HepG2 (cell line): ENCODE measurements at places on chromosomes 7 and 10. TPM values are rescaled to one million over a fixed set of nuclear protein-coding genes. Genes with fewer than 3 reads are reported as not detected.
A peak's percentile ranks its signal among the peaks of the same experiment; 100 is the strongest.

GRCh38 chr7:93719546-93719945 lies 145.0 kb upstream of the CALCR start:
- no peak for DNase-seq
- H3K4me1 ChIP-seq = no peaks in the 10 kb centered on the region
- H3K27me3 ChIP-seq = no peaks in the 10 kb centered on the region
- H3K4me3 ChIP-seq = no peak overlapping the region

GRCh38 chr7:101845974-101846373 lies 28.5 kb downstream of the CUX1 start:
- H3K4me3 ChIP-seq = no peak overlapping the region
- H3K36me3 ChIP-seq = no peaks in the 10 kb centered on the region; the same call in 2 of the 3 replicates
- no peak overlapping the region for H3K27ac ChIP-seq
- DNase-seq = no peak
- H3K27me3 ChIP-seq = no peaks in the 10 kb centered on the region

GRCh38 chr10:178723-179122 lies 43.5 kb downstream of the ZMYND11 start:
- no peak for DNase-seq
- no peak overlapping the region for H3K27ac ChIP-seq
- H3K27me3 ChIP-seq = no peaks in the 10 kb centered on the region
- no peaks in the 10 kb centered on the region for H3K4me1 ChIP-seq
- H3K4me3 ChIP-seq = no peak overlapping the region
- peaks cover 12% of the 10 kb centered on the region; the same call in 1 of the 3 replicates for H3K36me3 ChIP-seq

DNA sequence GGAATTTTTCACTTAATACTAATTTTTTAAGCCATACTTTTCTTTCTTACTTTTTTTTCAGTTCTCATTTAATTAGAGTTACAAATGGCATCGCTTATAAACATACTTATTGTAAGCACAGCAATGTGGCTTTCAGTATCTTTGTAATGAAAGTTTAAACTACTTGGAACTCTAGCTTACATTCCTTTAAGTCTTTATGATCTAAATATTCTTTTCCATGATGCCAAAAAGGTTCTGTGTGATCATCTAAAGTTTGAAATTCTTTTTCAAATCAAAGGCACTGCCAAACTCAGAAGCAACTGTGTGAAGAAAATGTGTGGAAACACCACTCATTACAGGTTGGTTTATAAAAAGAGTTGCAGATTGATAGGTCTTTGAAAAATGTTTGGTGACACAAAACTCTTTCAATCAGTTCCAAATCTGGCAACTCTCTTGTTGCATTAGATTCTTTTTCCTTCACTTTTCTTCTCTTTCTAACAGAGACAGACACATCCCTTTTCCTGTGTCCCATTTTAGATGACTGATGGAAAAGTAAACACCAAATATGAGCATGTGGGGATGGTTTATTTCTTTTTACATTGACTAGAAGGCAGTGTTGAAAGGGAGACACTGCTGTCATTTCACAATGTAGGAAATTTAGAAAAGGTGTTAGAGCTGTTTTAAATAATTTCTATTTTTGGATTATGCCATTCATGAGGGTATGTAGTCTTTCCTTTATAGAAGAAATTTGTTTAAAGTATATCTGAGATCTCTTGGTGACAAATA lies 392.3 kb downstream of the SUGCT start:
- H3K4me3 ChIP-seq = no peak overlapping the region
- no peak for DNase-seq
- no peaks in the 10 kb centered on the region for H3K36me3 ChIP-seq
- H3K4me1 ChIP-seq = no peaks in the 10 kb centered on the region
- no peaks in the 10 kb centered on the region for H3K27me3 ChIP-seq

The TMED4 gene
- polyA plus RNA-seq = 109 and 113 TPM in 2 replicates

DNA sequence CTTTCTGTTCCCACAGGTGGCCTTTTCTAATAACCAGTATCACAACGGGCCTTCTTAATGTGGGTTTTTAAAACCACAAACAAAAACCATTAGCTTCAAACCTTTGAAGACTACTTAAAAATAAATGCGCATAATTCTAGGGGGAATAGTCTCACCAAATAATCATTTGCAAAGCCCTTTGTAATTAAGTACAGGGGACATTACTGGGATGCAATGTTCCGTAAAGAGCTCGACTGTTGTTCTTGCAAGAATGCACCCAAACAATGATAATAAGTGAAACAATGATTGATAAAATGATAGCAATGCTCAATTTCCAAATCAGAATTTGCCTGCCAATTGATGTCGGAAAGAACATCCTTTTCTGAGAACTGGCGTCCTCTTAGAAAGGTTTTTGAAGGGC lies 589.1 kb upstream of the ADARB2 start:
- 0 out of 3 replicates have a peak, but pooled peaks cover 5% of the 10 kb centered on the region for H3K27me3 ChIP-seq
- no peaks in the 10 kb centered on the region for H3K36me3 ChIP-seq
- H3K27ac ChIP-seq = no peak overlapping the region
- H3K4me1 ChIP-seq = peaks cover 10% of the 10 kb centered on the region; the same call in 1 of the 2 replicates

The FOXI2 gene
- not detected in 2 replicates for polyA plus RNA-seq

GRCh38 chr10:4606856-4607636 lies 219.0 kb upstream of the AKR1E2 start:
- no peak overlapping the region for H3K4me3 ChIP-seq
- H3K27ac ChIP-seq = no peak overlapping the region
- no peaks in the 10 kb centered on the region for H3K4me1 ChIP-seq

DNA sequence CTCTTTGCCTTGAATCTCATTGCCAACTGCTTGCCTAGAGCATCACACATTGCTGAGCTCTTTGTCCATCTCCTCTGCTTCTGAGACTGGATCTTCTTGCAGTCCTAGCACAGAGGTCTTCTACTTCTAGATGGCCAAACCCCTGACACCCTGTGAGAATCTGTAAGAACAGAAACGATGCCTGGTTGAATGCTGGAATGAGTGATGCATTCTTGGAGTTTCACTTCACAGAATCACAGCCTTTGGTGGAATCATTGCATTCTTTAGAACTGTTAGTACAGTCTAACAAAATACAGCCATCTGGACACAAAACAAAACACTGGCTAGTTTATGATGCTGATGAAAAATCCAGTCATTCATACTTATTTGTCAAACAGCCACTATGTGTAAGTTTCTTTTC lies 141.7 kb upstream of the ITGB1 start:
- H3K27ac ChIP-seq = no peak overlapping the region
- H3K4me1 ChIP-seq = no peaks in the 10 kb centered on the region
- H3K36me3 ChIP-seq = no peaks in the 10 kb centered on the region
- no peaks in the 10 kb centered on the region for H3K27me3 ChIP-seq
- no peak for DNase-seq

The ZNF3 gene
- 29.1 and 33.7 TPM in 2 replicates for polyA plus RNA-seq

DNA sequence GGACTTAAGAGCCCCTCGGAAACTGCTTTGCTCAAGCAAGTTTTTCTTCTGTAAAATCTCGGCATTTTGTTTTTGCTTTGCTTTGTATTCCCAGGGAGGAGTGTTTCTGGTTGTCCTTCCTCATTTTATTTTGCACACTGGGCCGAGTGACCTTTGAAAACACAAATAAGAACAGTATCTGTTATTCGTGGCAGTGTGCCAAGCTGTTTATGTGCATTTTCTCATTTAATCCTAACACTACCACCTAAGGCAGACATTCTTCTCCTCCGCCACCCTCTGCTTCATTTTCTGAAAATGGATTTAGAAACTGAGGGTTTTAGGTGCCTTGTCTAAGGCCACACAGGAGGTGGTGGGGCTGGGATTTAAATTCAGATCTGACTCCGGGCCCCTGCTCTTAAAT lies 218.5 kb downstream of the TCF7L2 start:
- H3K27me3 ChIP-seq = no peaks in the 10 kb centered on the region
- no peaks in the 10 kb centered on the region for H3K4me1 ChIP-seq
- H3K4me3 ChIP-seq = no peak overlapping the region
- peaks cover 10% of the 10 kb centered on the region; the same call in 1 of the 2 replicates for H3K36me3 ChIP-seq
- no peak for DNase-seq

The ANKMY2 gene
- 11.1 and 12.2 TPM in 2 replicates for polyA plus RNA-seq

The NCOA4 gene
- 324 and 400 TPM in 2 replicates for polyA plus RNA-seq

- no peak overlapping the region for H3K4me3 ChIP-seq
- H3K27ac ChIP-seq = no peak overlapping the region
- H3K36me3 ChIP-seq = no peaks in the 10 kb centered on the region
Observed at GRCh38 chr10:43778571-43778970, 129.9 kb upstream of the ZNF32 start.

The MYO1G gene
- polyA plus RNA-seq = 1.1 and 2.4 TPM in 2 replicates

- no peaks in the 10 kb centered on the region for H3K4me1 ChIP-seq
- no peak overlapping the region for H3K27ac ChIP-seq
- no peak for DNase-seq
- H3K36me3 ChIP-seq = no peaks in the 10 kb centered on the region
Observed at GRCh38 chr10:94420998-94421528, 18.7 kb downstream of the TBC1D12 start.

GRCh38 chr7:54995610-54996363 lies 23.0 kb upstream of the EGFR start:
- H3K27ac ChIP-seq = no peak overlapping the region
- peaks cover 20% of the 10 kb centered on the region for H3K4me1 ChIP-seq
- peak; percentile 39 for DNase-seq
- H3K4me3 ChIP-seq = no peak overlapping the region

- no peak overlapping the region for H3K4me3 ChIP-seq
- H3K27ac ChIP-seq = no peak overlapping the region
- H3K36me3 ChIP-seq = no peaks in the 10 kb centered on the region
- no peak for DNase-seq
- peaks cover 10% of the 10 kb centered on the region; the same call in 1 of the 3 replicates for H3K27me3 ChIP-seq
Observed at GRCh38 chr7:131642429-131642828, 86.0 kb upstream of the PODXL start.

DNA sequence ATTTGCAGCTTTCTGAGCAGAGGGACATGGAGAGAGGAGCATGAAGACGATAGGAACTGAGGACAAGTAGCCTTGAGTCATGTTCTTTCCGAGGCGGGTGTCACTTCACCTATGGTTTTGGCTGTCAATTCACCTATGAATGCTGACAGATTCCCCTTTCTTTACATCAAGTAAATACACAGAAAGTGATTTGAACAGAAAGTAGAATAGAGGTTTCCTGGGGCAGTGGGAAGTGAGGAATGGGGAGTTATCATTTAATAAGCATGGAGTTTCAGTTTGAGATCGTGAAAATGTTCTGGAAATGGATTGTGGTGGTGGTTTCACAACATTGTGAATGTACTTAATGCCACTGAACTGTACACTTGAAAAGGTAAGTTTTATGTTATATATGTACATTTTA lies 138.4 kb upstream of the MDFIC start:
- no peaks in the 10 kb centered on the region for H3K27me3 ChIP-seq
- no peak for DNase-seq
- H3K27ac ChIP-seq = no peak overlapping the region

DNA sequence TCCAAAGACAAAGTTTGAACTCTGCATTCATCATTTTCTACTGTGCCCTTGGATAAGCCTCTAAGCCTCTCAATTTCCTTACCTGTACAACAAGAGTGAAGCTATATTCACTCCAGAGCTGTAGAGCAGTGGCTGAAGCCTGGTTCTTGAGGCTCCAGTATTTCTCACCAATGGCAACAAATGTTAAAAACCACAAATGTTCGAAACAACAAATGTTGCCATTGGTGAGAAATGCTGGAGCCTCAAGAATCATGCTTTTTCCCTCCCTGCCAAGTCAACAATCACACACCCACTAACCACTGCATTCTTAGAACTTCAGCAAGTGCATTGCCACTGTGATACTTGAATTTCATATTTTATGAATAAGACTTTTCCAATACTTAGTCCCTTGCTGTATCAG lies 237.9 kb downstream of the TMEM26 start:
- H3K36me3 ChIP-seq = no peaks in the 10 kb centered on the region
- H3K27me3 ChIP-seq = no peaks in the 10 kb centered on the region
- H3K4me1 ChIP-seq = no peaks in the 10 kb centered on the region

DNA sequence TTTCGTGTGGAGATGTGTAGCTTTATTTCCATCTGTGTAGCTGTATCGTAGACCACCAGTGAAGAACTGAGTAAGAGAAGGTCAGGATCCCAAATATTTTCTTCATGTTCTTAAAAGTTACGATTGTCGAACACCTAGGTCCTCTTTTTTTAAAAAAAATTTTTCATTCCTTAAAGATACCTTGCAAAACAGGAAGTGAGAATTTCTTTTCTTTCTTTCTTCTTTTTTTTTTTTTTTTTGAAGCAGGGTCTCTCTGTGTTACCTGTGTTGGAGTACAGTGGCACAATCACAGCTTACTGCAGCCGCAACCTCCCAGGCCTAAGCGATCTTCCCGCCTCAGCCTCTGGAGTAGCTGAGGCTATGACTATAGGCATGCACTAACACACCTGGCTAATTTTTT lies 60.8 kb downstream of the PHTF2 start:
- no peak overlapping the region for H3K4me3 ChIP-seq
- H3K27me3 ChIP-seq = no peaks in the 10 kb centered on the region
- H3K36me3 ChIP-seq = peaks cover 3% of the 10 kb centered on the region; the same call in 1 of the 3 replicates
- no peak for DNase-seq
- H3K27ac ChIP-seq = no peak overlapping the region
- peaks cover 24% of the 10 kb centered on the region for H3K4me1 ChIP-seq

The GPR22 gene
- not detected in 2 replicates for polyA plus RNA-seq

- H3K27ac ChIP-seq = no peak overlapping the region
- no peaks in the 10 kb centered on the region for H3K27me3 ChIP-seq
- no peaks in the 10 kb centered on the region for H3K4me1 ChIP-seq
- no peaks in the 10 kb centered on the region for H3K36me3 ChIP-seq
Observed at GRCh38 chr10:4519658-4520402, 306.2 kb upstream of the AKR1E2 start.

The ADRA2A gene
- 0.01 TPM in 1 of 2 replicates, not detected in the other for polyA plus RNA-seq

- DNase-seq = no peak
- no peak overlapping the region for H3K4me3 ChIP-seq
- H3K36me3 ChIP-seq = no peaks in the 10 kb centered on the region
Observed at GRCh38 chr10:77325233-77325537, 312.4 kb downstream of the KCNMA1 start.

- H3K36me3 ChIP-seq = no peaks in the 10 kb centered on the region
- H3K27me3 ChIP-seq = no peaks in the 10 kb centered on the region
- H3K4me3 ChIP-seq = no peak overlapping the region
Observed at GRCh38 chr7:27419581-27420177, 177.1 kb downstream of the EVX1 start.

The STAG3 gene
- polyA plus RNA-seq = 0.09 and 0.12 TPM in 2 replicates

The AGMO gene
- polyA plus RNA-seq = 0.47 and 0.50 TPM in 2 replicates

The SEMA4G gene
- 207 and 236 TPM in 2 replicates for polyA plus RNA-seq

- H3K4me1 ChIP-seq = peaks cover 10% of the 10 kb centered on the region
- no peak overlapping the region for H3K27ac ChIP-seq
- peaks cover 30% of the 10 kb centered on the region; the same call in 2 of the 3 replicates for H3K27me3 ChIP-seq
- H3K36me3 ChIP-seq = no peaks in the 10 kb centered on the region
- no peak overlapping the region for H3K4me3 ChIP-seq
- no peak for DNase-seq
Observed at GRCh38 chr10:75375838-75376237, 25.7 kb downstream of the ZNF503 start.

GRCh38 chr10:120942806-120943413 lies 91.7 kb downstream of the WDR11 start:
- H3K27me3 ChIP-seq = no peaks in the 10 kb centered on the region; the same call in 2 of the 3 replicates
- H3K4me1 ChIP-seq = no peaks in the 10 kb centered on the region
- peak overlapping the region; percentile 29 for H3K4me3 ChIP-seq

- no peak overlapping the region for H3K4me3 ChIP-seq
- H3K27me3 ChIP-seq = no peaks in the 10 kb centered on the region
- no peak for DNase-seq
- no peaks in the 10 kb centered on the region for H3K36me3 ChIP-seq
- no peaks in the 10 kb centered on the region for H3K4me1 ChIP-seq
- H3K27ac ChIP-seq = no peak overlapping the region
Observed at GRCh38 chr10:56604624-56605023, 243.6 kb upstream of the ZWINT start.

The TFR2 gene
- 64.2 and 122 TPM in 2 replicates for polyA plus RNA-seq

The GHITM gene
- polyA plus RNA-seq = 145 and 163 TPM in 2 replicates

The ATRNL1 gene
- 0.01 TPM in 1 of 2 replicates, not detected in the other for polyA plus RNA-seq

The MRLN gene
- polyA plus RNA-seq = not detected in 2 replicates
